ENCODE measurements at places on chromosomes 4 and X.

DNA sequence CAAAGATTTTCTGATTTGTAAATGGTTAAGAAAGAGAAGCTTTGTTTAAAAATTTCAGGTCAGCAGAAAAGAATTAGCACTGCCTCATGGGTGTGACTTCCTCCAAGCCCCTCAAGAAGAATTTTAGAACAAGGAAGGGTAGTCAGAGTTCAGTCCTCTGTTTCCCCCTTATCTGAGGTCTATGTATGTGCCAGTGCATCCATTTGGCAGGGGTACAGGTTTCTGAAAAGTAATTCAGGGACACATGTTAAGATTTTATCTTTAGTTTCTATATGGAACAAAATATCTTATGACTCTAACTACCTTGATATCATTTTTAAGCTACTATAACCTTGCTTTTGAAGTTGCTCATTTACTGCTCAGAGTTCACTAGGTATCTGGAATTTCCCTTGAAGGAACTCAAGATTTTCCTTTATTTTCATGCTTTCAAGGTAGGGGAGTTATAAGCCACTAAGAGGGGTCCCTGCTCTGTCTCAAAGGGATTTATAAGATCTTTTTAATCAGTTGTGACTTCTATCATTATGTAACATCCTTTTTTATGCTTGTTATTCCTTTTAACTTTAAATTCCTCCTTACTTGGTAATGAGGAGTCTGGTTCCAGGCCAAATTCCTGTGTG, 24.4 kb upstream of the PLK4 start:
- DNase-seq, result peak; percentile 36

DNA sequence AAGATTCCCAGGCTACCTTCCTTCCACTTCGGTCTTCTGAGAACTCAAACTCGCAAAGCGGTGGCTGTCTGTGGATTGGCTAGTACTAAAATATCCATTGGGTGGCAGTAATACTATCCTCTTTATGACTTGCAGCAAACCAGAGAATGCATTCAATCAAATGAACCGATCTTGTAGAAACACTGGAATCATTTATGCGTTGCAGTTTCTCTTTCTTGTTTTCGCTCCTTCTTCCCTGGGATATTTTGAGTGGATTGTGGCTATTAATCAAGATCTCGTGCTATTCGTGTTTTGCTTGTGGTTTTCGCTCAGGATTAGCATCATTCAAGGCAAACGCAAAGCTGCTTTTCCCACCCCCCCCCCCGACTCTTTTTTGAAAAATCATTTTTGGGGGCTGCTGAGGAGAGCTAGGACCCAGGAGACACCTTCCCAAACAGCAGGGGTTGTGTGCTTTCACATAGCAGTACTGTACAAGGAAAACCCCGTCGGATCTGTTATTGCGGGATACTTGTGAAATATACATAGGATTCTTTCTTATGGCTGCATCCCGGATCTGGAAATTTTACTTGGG, at the start of gene IL1RAPL1:
Gene IL1RAPL1, plus strand, starts transcription at position 466 of the 571 bp plus-strand sequence.
- peak; percentile 0 for DNase-seq

- DNase-seq, result no peak
Measured at GRCh38 chr4:122383341-122383740, 4.5 kb downstream of the ADAD1 start.

GRCh38 chr4:166460769-166461550, 587.9 kb downstream of the TLL1 start:
- no peak for DNase-seq

- peak; percentile 67 for DNase-seq
Measured at GRCh38 chrX:78650906-78651437, 8.2 kb downstream of the RTL3 start.

DNA sequence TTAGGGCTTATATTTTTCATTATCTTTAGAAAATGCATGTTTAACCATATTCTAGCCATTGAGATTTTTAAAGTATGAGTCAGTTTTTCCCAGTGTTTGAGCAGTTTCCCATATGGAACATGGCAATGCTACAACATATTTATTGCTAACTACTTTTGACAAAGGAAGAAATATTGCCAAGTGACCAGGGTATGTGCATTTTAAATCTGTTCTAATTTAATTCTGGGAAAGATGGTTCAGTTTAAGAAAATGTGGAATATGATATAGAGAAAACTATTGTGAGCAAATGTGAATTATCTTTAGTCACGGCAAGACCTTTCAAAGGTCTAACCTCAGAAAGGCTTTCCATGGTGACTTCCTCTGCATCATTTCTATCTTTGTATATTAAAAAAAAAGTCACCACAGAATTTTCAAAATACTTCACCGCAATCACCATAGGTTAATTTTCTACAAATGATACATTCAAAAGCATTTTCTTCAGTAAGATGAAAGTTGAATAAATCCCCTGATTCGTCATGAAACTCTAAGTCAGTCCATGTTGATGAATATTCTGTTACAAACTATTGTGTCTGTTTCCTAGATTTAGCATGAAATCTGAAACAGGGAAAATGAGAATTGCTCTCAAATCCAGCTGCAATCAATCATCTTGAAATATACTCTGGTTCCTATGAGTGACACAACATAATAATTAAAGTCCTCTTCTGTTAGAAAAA, 2349.0 kb upstream of the TENM3 start:
- no peak for DNase-seq

DNA sequence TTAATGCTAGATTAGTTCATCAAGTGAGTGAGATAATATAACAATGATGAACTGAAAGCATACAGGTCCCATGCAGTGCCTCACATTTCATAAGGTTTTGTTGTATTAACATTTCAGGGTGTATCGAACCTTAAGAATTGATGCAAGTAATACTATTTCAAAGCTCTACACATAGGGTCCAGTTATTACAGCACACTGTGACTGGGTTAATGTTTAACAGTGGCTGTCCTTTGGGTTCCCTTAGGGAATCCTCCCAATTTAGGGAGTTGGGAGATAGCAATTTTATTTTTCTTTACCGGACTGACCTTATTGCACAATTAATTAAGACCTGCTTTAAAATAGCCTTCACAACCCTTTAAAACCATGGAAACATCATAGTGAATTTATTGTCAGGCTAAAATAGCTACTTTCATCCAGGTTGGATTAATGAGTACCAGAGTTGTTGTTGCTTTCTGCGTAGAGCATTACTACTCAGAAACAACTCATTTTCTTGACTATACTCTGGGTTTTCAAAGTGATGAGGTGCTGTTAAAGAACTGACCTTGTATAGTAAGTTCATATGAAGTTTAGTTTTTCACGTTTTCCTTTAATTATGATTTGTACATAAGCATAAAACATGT, 134.4 kb downstream of the AKAP4 start:
- no peak for DNase-seq

- DNase-seq, result no peak
Measured at GRCh38 chr4:29970626-29971025, 749.5 kb upstream of the PCDH7 start.

DNA sequence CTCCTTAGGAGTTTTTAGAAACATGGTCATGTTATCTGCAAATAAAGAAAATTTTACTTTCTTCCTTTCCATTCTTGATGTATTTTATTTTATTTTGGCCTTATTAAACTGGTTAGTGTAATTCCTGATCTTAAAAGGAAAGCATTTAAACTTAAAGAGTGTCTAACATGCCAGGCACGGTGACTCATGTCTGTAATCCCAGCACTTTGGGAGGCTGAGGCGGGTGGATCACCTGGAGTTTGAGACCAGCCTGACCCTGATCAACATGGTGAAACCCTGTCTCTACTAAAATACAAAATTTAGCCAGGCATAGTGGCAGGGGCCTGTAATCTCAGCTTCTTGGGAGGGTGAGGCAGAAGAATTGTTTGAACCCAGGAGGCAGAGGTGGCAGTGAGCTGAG, 281.3 kb downstream of the PTTG2 start:
- DNase-seq, result no peak

- no peak for DNase-seq
Measured at GRCh38 chrX:30938295-30938694, 49.2 kb upstream of the TAB3 start.

DNA sequence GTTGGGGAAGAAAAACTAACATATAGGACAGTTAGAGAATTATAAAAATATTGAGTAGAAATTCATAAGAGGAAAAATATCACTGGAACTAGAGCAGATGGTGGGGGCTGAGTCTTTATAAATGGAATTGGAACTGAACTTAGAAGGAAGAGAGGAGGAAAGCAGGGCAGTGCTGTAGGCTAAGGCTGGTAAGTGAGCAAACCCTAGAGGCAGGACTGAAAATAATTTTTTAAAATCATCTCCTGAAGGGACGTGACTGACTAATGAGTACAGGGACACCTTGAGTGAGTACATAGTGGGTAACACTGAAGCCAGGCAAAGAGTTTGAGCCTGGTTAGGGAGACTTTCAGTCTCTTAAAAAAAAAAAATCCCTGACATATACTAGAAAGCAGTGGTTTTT, 63.3 kb downstream of the GALNT7 start:
- peak; percentile 71 for DNase-seq

GRCh38 chr4:16051132-16051531, 32.7 kb downstream of the PROM1 start:
- DNase-seq, result no peak

- DNase-seq, result no peak
Measured at GRCh38 chr4:8542776-8543525, 37.2 kb upstream of the GPR78 start.

DNA sequence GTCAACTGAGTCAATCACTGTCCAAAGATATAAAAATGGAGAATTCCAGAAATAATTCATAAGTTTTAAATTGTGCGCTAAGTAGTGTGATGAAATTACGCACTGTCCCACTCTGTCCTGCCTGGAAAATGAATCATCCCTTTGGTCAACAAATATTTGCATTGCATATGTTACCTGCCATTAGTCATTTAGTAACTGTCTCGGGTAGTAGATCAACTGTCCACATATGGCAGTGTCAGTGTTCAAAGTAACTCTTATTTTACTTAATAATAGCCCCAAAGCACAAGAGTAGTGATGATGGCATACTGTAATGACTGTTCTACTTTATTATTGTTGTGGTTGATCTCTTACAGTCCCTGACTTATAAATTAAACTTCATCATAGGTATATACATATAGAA, 3.4 kb downstream of the YTHDC1 start:
- DNase-seq, result no peak

GRCh38 chr4:158884280-158884679, 115.5 kb downstream of the FNIP2 start:
- DNase-seq, result no peak

- no peak for DNase-seq
Measured at GRCh38 chr4:2353222-2354107, 65.0 kb downstream of the ZFYVE28 start.

GRCh38 chr4:129748991-129749390, 653.0 kb downstream of the C4orf33 start:
- DNase-seq, result no peak

- DNase-seq, result peak; percentile 60
Measured at GRCh38 chrX:10769195-10769594, 148.8 kb upstream of the MID1 start.

- DNase-seq, result no peak
Measured at GRCh38 chr4:33316033-33316432, 2595.9 kb downstream of the PCDH7 start.

DNA sequence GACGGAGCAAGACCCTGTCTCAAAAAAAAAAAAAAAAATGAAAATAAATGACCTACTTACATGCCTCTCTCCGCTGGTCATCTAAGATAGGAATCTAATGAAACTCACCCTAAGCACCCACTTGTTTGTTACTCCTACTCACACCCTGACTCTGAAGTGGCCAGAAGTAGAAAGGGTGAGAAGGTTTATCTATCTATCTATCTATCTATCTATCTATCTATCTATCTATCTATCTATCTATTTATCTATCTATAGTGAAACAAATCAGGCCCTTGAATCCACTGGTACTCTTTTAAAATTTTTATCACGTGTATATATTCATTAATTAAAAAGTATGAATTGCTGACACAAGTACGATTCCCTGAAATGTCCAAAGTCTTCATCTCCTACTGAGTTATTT, 75.2 kb downstream of the SLC10A7 start:
- DNase-seq, result no peak

GRCh38 chrX:106894392-106894909, 8.7 kb downstream of the RIPPLY1 start:
- peak; percentile 68 for DNase-seq

GRCh38 chr4:14143892-14144291, 516.4 kb upstream of the BOD1L1 start:
- no peak for DNase-seq

DNA sequence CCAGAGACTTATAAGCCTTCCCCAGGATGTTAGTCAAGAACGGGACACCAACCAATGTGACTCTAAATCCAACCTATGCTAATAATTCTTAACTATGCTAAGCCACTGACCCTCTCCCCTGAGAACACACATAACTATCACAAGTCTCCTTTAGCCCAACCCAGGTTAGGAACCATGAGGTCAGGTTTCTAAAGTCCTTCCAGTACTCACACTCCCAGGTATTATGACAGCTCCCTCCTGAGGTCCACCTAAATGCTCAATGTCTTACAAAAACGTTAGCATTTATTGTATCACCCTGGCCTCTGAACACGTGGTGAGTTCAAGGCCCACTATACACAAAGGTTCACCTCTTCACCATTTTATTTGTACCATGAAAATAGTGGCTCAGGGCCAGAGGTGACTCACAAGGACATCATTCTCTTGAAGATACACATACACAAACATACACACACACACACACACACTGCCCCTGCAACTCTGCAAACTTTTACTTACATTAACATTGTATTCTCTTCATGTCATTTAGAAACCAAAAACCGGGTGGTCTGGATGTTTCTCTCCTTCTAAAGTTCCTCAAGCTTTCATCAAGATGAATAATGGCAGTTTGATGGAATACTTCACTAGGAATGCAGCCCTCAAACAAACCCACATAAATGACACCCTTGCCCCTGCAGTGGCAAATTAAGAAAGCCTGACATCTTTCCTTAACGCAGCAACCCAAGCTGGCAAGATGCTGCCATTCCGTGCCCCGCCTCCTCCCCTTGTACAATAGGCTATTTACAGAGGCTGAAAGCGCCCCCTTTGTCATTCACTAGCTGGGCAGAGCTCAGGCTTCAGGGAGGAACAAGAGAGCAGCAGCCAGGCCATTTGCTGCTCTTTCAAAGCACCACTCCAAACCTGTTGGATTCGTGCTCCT, 17.7 kb downstream of the ACSL1 start:
- no peak for DNase-seq

DNA sequence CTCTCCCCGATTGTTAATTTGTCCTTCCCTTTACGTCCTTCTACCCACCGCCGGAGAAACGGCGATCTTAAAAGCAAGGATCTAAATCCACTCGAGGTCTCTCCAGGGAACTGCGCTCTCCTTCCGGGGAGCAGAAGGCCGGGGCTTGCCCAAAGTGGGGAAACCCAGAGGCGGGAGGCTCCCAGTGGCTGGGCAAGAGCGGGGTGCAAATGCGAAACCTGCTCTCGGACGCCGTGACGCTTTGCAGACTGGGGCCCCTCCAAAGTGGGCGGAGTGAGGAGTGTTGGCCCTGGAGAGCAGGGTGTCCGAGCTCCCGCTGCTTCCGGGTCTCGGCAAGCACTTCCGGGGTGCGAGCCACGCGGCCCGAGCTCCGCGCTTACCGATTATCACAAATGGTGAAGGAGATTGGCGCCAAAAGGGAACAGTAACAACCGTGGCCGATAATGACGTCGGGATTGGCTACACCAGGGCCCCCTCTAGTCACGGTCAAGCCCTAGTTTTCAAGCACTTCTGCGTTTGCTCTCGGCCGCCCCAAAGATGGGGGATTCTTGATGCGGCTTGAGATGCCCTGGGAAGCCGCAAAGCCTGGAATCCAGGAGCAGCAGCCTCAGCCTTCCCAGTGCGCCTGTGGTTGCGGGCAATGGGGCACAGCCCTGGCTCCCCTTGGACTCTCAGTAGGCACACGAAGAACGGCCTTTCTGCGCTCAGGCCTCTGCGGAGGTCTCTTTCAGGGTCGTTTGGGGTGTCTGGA, 29.0 kb downstream of the HAND2 start:
- peak; percentile 39 for DNase-seq
